ENCODE measurements at places on chromosomes 7 and 10.
A peak's percentile ranks its signal among the peaks of the same experiment; 100 is the strongest.

- no peak for DNase-seq
Measured at GRCh38 chr10:35564341-35564968, 40.7 kb upstream of the GJD4 start.

GRCh38 chr7:15784694-15785030, 98.2 kb upstream of the MEOX2 start:
- no peak for DNase-seq

- DNase-seq, result no peak
Measured at GRCh38 chr10:24453404-24453830, 244.5 kb downstream of the KIAA1217 start.

DNA sequence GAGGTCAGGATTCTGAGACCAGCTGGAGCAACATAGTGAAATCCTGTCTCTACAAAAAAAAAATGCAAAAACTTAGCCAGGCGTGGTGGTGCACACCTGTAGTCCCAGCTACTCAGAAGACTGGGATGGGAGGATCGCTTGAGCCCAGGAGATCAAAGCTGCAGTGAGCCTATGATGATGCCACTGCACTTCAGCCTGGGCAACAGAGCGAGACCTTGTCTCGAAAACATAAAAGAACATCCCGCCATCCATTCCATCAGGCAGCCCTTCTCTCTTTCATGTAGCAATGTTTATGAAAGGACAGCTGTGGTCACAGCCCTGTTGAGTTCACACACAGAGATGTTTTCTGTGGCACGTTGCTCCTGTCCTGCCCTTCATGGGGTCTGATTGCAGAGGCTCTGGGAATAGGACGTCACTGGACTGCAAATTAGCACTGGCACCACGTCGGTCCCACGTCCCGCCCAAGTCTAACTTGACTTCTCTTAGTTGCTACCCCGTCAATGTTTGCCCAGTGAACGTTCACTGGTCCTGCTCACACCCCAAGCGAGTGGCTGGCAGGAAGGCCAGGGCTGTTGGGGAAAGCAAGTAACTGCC, 64.5 kb upstream of the MYL10 start:
- no peak for DNase-seq

- no peak for DNase-seq
Measured at GRCh38 chr7:75809396-75809795, 4.2 kb downstream of the CCL24 start.

GRCh38 chr7:6136475-6136874, 105.3 kb downstream of the ANKRD61 start:
- no peak for DNase-seq

DNA sequence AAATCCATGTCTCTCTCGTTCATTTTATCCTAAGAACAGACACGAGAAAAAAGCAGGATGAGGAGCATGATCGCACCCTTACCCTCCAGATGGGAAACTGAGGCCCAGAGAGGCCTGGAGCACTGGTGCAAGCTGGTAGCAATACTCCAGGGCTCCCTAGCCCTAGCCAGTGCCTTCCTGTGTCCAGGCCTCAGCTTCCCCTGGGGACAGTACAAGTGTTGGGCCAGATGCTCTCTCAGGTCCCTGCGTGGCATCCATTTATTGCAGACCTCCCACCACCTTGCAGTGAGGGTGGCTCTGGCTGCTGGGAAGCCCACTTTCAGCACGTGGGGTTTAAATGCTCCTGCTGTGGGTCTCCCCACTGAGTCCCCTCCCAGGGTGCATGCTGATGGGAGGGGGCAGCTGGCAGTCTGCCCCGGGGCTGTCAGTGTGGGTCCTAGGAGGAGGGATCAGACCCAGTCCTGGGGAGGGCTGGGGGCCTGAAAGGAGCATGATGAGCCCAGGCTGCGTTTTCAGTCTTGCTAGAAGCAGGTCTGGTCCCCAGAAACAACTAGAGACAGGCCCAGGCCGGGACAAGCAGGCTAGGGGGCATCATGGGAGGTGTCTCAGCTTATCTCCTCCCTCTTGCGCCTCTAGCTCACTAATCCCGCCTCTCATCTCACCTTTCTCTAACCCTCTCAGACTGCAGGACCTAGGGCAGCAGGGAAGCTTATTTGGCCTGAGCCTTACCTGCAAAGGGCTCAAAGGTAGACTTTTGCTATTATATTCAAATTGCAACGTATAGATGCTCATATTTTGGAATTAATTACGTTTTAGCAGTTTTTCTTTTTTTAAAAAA, 662 bp upstream of the PPIF start:
- no peak for DNase-seq

GRCh38 chr10:6279540-6280267, 77.0 kb downstream of the PFKFB3 start:
- DNase-seq, result no peak

DNA sequence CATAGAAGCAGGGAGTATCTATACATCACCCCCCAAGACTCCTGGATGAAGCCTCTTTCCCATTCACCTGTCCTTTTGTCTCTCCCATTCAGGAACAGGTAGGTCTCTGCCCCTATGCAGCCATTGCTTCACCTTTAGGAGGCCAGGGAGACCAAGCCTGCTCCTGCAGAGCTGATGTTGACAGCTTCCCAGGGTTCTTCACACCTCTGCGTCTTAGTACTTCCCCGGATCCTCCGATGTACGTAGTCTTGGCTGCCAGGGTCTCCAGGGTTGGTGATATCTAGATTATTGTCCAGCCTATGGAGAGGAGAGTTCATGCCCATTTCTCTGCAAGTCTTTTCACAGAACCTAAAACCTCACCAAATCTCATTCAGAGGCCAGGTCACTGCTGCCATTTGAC, 365.7 kb upstream of the KLF6 start:
- DNase-seq, result no peak

GRCh38 chr7:66837007-66837406, 84.0 kb upstream of the TMEM248 start:
- DNase-seq, result peak; percentile 17

DNA sequence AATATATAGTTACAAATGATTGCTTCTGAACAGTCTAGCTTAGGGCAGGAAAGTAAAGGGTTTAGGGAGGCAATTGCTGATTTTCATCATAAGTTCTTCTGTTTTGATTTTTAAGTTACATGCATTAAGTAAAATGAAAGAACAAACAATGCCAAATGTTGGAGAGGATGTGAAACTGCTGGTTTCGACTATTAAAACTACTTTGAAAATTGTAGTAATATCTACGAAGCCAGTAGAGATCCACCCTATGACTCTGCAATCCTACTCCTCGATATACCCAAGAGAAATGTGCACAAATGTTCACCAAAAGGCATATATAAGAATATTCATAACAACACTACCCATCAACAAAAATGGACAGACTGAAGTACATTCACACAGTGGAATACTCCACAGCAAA, 24.3 kb downstream of the PDZD8 start:
- no peak for DNase-seq

DNA sequence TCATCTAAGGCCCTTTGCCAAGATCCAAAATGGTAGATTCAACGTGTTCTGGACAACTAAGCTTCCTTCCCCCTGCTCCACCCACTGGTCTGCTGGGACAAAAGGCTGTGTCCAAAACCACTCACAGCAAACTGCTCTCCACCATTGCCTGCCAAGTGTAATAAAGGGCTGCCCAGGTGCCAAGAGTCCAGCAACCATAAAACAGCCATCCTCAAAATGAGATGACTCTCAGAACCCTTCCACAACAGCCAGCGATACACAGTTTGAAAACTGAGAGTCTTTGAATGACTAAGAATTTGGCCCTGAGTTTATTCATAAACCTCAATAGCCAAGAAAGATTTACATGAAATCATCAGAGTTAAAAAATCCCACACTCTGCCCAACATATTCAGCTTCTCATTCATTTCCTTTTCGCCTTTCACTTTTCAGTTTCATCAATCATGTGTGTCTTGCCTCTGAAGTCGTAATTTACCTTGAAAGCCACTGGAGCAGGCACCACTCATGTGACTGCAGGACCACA, 658.1 kb upstream of the MGMT start:
- no peak for DNase-seq

DNA sequence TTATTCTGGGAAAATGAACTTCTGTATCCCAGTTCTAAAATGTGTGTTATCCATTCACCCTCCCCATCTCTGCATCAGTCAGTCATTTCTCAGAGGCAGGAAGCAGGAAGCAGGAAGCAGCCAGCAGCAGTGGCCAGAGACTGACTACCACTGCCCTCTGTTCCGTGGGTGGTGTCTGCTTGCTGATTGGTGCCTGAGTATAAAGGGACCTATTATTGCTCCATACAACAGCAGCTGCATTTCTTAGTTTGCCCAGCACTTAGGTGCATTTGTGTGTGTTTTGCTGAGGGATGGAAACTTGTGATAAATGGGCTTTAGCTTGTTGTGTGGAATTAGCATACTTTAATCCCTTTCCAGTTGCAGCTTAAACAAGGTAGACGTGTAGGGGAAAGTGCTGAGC, 582.2 kb downstream of the SORCS1 start:
- DNase-seq, result no peak

DNA sequence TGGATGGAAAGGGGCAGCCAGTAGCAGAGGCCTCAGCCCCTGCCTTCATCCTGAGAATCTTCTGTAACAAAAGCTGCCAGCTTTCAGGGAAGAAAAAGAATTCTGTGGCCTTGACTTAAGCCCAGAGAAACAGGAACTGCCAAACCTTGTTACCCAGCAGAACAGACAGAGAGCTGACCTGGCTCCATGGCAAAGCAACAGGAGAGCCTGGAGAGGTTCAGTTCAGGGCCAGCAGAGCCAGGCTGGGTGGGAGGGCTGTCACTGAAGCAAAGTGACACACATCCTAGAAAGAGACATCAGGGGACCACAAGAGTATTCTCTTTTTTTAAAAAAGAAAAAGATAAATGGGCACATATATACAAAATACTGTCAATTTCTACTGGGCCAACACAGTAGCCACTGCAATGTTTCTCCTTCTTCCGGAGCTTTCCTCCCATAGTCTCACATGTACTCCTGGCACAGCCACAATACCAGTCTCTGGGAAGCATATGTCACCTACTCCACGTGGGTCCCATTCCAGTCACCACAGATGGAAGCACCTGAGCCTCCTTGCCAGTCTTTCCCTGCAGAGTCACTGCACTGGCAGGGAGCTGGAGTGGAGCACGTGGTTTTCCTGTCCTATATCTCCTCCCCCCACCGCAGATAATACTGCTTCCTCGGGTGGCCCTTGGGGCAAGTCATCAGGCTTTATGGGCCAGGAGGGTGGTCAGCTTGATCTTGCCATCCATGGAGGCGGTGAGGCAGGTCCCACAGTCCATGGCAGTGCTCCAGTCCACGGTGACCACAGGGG, 15.2 kb upstream of the CYREN start:
- no peak for DNase-seq

DNA sequence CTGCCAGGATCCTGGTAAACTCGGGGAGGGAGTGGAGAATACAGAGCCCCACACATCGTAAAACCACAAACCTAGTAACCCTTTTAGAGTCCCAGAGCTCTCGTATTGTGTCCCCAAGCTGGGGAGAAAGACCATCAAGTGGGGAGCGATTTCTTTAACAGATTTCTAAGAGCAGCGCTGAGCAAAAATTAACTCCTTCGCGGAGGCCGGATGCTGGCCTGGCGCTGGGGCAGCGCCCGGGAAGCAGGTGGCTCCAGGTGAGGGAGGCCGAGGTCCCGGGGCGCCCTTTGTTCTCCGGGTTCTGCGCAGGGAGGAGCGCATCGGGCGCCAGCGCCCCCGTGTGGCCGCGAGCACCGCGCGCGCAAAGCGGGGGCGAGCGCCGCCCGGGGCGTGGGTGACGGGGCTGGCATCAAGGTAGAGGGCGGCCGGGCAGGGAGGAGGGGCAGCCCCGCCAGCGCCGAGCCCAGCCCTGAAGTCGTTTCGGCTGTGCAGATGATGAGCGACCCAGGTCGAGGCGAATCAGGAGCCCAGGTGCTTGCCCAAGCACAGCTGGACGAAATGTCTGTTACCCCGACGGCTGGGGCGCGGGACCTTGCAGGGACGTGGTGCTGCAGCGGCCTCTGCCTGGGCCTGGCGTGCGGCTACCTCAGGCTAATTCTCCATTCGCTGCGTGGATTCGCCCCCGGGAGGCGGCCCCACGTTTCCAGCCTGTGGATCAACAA, 10.4 kb upstream of the FGFR2 start:
- DNase-seq, result peak; percentile 16
